Esophagus squamous epithelium (tissue), 5 donors: ENCODE measurements at places on chromosomes 7 and 10.

- no peak for DNase-seq
Measured at GRCh38 chr7:1915956-1916600, 246.0 kb downstream of the ELFN1 start.

DNA sequence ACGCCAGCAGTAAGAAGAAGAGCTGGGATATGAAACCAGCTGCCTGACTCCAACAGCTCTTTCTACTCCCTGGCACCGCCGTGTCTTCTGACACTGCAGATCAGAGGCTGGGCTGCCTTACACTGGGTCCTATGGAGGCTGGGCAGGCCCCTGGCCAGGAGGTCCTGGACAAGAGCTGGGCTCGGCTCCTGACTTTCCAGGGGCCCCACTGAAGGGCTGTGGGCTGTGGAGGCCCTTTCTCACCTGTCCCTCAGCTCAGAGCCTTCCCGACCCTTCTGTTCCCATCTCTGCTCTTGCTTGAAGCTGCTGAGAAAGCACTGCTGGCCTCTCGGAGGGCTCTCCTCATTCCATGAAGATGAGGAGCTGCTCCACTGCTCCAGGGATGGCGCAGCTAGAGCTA lies 85.9 kb upstream of the UNC5B start:
- no peak for DNase-seq

GRCh38 chr7:155471718-155472117 lies 13.8 kb downstream of the EN2 start:
- no peak for DNase-seq

- DNase-seq: no peak
Measured at GRCh38 chr7:55237156-55237893, 127.8 kb upstream of the LANCL2 start.

DNA sequence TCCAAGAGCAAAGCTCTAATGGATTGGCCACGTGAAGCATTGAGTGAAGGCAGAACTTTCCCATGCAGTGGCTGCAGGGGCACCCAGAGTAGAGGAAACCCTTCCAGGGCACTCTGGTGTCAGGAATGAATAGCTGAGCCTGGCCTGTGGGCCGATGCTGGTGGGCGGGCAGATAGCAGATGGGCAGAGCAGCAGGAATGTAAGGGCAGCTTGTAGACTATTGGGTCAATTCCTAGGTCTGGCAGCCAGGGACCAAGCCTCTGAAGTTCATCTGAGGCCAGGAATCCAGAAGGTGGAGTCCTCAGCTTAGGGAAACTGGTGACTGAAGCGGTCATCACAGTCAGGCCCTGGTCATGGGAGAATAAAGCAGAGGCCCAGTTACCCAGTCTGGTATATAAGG lies 115.4 kb downstream of the TMEM178B start:
- no peak for DNase-seq
